ENCODE measurements at places on chromosomes 16 and 17.

DNA sequence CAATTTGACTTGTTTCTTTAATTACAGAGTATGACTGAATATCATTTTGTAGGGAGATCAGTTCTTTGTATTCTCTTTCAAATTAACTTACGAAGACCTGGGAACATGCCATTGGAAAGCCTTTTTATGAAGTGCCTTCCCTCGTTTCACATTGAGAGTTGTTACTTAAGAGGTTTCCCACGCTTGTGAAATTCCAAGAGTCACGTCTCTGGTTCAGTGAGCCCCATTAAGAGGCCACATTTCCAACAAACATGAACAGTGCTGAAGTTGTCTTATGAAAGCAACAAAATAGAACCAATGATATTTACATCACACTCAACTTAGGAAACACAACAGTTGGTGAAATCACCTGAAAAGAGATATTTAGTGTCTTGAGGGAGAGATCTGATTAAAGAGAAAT lies 334.1 kb downstream of the TOX3 start:
- no peak for DNase-seq

GRCh38 chr17:32941419-32942032 lies 13.6 kb downstream of the TMEM98 start:
- DNase-seq: no peak

DNA sequence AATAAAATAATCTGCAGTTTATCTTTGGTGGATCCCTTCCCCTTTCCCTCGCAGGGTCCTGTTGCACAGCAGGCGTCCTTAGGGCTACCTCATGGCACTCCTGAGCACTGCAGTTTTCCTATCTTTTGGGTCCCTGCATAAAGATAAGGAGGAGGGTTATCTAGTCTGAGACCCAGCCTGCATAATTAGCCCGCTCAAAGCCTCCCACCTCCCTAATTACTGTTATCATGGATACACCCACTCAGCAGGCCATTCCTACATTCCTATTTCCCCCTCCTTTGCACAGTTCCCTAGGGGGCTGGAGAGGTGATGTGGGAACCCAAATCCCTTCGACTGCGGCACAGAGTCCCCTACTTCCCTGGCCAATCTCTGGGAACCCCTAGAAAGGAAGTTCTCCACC lies 5.1 kb upstream of the CLUH start:
- no peak for DNase-seq

DNA sequence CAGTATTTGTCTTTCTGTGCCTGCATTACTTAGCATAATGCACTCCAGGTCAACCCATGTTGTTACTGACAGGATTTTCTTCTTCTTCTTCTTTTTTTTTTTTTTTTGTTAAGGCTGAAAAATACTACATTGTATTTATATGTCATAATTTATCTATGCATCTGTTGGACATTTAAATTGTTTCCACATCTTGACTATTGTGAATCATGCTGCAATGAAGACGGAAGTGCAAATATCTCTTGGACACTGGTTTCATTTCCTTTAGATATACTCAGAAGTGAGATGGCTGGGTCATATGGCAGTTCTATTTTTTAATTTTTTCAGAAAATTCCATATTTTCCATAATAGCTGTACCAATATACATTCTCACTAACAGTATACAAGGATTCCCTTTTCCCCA lies 272.7 kb upstream of the PMFBP1 start:
- DNase-seq: no peak

DNA sequence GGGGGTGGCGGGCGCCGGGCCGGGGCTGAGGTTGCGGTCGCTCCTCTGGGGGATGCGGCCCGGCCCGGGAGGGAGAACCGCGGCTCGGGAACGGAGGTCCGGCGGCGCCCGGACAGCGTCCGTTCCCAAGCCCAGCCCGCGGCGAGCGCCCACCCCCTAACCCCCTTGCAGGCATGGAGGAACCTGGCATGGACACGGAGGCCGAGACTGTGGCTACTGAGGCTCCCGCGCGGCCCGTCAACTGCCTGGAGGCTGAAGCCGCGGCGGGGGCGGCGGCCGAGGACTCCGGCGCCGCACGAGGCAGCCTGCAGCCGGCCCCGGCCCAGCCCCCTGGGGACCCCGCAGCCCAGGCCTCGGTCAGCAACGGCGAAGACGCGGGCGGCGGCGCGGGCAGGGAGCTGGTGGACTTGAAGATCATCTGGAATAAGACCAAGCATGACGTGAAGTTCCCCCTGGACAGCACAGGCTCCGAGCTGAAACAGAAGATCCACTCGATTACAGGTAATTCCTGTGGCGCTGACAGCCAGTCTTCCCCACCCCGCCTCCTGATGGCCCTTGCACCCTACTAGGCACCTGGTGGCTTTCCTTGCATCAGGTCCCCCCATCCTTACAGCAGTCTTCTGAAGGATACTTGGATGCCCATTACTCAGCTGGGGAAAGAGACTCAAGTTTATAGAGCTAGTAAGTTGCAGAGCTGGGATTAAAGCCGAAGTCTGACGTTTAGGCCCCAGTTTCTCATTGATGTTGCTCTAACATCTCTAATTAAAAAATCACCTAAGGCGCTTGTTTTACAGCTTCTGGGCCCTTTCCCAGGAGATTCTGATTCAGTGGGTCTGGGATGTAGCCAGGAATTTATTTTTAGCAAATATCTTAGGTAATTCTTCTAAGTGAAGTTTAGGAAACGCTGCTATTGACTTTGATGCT lies 514 bp downstream of the UBFD1 start:
- peak; percentile 9 for DNase-seq

DNA sequence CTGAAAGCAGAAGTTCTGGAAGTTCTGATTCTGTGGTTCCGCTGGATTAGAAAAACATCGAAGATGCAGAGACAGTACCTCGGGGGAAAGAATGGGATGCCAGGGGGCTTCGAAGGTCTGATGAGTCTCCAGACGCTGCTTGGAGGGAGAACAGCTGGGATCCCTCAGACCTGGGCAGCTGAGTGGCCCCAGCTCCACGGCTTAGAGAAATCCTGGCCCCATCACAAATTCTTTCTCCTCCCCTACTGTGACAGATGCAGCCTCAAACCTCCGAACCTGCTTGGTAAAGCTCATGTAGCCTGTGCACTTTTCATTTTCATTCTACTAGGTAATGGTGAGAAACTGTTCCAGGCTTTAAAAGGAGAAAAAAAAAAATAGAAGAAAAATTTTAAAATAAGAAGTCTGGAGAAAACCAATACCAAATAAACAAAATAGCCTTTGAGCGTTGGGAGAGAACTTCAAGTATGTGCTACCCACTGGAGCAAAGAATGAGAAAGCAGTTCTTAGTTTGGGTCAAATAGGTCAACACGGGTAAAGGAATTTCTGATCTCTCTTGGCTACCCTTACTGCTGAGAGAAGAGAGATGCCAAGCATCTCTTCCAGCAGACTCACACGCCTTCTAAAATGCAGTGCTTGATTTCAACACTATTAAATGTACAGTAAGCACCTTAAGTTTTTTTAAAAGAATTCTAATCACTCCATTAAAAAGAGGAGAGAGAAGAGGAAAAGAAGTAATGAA lies 19.9 kb downstream of the MAF start:
- no peak for DNase-seq

DNA sequence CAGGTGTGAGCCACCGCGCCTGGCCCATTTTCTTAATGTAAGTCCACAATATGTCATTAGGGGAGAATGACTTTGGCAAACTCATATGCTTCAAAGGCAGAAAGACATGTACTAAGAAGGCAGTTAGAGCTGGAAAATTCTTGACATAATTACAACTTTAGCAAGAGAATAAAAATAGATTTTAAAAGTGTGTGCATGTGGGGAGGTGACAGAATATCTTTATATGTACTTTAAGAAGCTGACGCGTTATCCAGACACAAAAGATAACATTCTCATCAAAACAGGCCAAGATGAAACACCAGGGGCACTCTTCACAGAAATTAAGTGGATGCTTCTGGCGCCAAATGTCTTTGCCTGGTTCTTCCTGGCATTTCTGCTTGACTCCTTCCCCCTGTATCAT lies 28.2 kb downstream of the GJC1 start:
- no peak for DNase-seq

GRCh38 chr16:35752773-35753558 lies 2293.6 kb downstream of the TP53TG3F start:
- no peak for DNase-seq

- no peak for DNase-seq
Measured at GRCh38 chr16:80436510-80436909, 104.3 kb upstream of the DYNLRB2 start.

GRCh38 chr17:539066-539465 lies 175.6 kb downstream of the VPS53 start:
- DNase-seq: no peak

- peak; percentile 45 for DNase-seq
Measured at GRCh38 chr16:63461248-63461841, 1425.1 kb upstream of the CDH8 start.

- DNase-seq: no peak
Measured at GRCh38 chr16:84660973-84661372, 12.7 kb downstream of the KLHL36 start.

GRCh38 chr17:43615330-43616028 lies 46.2 kb downstream of the MEOX1 start:
- no peak for DNase-seq

GRCh38 chr16:64841071-64841470 lies 280.8 kb downstream of the CDH11 start:
- DNase-seq: no peak

GRCh38 chr16:6484935-6485334 lies 847.7 kb upstream of the RBFOX1 start:
- no peak for DNase-seq

GRCh38 chr16:73735018-73735417 lies 561.6 kb upstream of the PSMD7 start:
- DNase-seq: no peak
